ENCODE measurements at places on chromosomes 4 and X.

DNA sequence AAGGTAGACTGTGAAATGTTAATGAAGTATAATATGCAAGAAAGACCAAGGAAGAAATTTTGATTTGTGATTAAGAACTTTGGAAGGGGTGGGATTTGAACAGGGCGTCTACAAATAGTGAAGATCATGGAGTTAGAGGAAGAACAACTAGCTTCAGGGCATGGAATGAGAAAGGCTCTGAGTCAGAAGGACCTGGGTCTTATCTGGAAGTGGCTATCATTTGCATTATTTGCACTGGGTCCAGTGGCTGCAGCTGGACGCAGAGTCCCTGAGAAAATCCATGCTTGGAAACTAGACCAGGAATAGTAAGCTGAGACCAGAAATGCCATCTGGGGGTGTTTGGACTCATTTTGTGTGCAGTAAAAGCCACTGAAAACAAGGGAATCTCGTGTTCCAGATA, 4.3 kb upstream of the LIMCH1 start:
- no peak for DNase-seq

- no peak for DNase-seq
These were observed 1.7 kb downstream of the FBXL5 start for GRCh38 chr4:15653420-15653819.

GRCh38 chr4:2792711-2793585, at the start of gene SH3BP2:
TSS of gene SH3BP2 (plus strand) at chr4:2793085. CDS start at chr4:2820618, 27,533 bp downstream.
- DNase-seq: peak; percentile 66

DNA sequence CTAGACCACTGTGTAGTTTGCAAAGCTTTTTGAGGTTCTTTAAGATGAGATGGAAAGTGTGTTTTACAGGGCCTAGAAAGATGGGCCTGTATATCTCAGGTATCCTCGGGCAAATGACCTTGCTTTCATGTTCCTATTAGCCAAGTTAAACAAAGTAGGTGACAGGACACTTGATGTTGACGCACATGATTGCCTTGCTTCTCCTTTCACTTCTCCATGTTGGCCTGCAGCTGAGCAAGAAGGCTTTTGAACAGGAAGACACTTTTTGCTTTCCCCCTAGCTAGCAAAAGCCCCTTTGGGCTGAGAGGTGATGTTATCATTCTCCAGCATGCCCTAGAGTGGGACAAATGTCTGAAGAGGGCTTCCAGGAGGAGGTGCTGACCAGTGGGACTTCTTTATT, 202.1 kb downstream of the GPC3 start:
- DNase-seq: no peak

DNA sequence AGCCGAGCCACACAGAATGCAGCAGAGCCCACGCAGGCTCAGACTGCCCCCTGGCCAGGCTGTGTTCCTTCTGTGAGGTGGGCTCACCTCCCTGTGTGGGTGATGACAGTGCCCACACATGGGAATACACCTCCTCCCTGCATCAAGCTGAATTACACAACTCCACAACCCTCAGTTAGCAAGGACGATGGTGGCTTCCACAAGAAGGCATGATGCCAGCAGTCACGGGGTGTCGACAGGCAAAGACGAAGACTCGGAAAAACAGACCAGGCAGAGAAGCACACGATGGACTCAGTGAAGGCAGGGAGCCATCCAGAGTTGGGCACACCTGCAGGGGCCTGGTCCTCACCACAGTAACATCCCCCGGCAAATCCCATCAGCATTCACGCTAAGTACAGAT, 12.1 kb downstream of the LETM1 start:
- no peak for DNase-seq

DNA sequence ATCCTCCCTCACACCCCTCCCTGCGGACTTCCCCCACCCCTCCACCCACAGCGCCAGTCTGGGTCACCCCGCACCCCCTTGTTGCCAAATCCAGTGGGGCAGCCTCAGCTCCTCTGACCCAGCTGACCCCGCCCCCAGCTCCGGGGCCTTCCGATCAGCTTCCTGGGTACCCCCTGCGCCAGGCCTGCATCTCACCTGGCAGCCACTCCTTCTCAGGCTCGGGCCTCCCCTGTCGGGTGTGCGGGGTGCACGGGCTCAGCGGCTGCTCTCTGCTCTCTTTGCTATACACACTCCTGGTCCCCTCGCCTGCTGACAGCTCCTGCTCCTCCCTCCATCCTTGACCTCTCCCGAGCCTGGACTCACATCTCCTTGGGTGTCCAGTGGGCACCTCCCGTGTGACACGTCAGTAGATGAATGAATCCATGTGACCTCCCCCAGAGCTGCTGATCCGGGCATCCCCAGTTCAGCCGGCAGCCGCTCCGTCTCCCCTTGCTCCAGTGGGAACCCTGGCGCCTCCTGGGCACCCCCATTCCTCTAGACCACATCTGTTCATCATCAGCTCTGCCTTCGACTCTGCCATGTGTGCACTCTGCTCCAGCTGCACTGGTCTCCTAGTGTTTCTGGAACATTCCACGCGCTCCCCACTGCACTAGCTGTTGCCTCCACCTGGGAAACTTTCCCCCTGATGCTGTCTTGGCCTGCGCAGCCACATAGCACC, 9.9 kb downstream of the CFAP99 start:
- no peak for DNase-seq

DNA sequence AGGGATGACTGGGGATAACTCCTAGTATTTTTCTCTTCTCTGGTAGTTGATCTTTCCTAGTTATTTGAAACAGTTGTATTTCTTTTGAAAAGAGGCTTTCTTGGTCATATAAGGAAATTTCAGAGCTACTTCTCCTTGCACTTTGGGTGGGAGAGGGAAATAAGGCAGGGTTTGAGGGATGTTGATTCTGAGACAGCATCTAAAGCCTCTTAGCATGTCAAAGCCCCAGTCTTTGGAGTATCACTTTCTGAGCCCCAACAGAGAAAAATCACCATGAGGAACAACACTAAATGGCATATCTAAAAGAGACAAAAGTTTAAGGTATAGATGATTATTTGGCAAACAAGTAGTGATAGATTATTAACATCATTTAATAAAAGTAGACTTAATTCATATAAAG, 688.1 kb downstream of the TRAM1L1 start:
- no peak for DNase-seq

Data from astrocyte of the spinal cord (primary cell).